ENCODE measurements at places on chromosomes 5 and 9. TPM values are rescaled to one million over a fixed set of nuclear protein-coding genes. Genes with fewer than 3 reads are reported as not detected.

GRCh38 chr5:124104344-124104743 is 592.4 kb downstream of the CSNK1G3 start:
- DNase-seq: no peak

DNA sequence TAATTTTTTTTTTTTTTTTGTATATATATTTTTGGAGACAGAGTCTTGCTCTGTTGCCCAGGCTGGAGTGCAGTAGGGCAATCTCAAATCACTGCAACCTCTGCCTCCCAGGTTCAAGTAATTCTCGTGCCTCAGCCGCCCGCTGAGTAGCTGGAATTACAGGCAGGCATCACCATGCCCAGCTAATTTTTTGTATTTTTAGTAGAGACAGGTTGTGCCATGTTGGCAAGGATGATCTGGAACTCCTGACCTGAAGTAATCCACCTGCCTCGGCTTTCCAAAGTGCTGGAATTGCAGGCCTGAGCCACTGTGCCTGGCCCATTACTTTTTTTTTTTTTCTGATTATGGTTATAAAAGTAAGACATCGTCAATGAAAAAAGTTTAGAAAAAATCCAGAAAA is 84.0 kb upstream of the LMNB1 start:
- no peak for DNase-seq

DNA sequence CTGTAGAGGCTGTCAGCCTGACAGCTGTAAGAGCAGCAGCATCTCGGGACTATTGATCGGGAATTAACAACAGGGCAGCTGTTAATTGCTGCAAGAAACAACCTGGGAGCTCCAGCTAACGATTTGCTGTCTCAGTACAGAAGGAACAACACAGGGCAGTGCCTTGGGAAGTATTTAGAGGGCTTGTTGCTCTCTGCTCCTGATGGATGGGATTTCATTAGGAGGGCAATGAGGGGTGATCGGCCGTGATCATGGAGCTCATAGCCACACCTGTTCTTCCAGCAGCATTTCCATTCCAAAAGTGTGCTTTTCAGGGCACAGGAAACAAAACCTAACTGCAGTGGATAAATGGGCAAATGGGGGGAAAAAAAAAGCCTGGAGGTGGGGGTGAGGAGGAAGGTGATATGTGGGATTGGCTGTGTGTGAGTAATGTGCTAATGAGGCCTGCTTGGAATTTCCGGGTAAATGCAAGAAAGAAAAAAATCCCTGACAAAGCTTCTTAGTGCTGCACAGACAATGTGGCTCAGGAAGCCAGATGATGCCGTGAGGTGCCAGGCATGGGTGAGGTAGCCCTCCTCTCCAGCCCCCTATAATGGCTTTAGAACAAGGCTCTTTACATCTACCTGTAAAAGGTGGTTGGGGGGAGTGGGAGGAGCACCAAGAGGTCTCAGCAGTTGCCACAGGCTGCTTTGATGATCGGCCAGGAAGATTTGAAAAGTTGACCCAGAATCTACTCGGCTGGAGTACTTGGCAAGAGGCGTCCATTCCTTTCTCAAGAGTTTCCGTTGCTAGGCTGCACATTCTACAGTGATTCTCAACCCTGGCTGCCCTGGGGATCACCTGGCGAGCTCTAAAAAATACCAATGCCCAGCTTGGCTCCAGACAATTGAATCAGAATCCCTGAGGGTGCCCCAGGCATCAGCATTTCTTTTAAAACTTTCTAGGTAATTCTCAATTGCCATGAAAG is 139.5 kb upstream of the KLF9 start:
- DNase-seq: no peak

GRCh38 chr9:111904891-111905291 is 8.3 kb downstream of the UGCG start:
- DNase-seq: no peak

DNA sequence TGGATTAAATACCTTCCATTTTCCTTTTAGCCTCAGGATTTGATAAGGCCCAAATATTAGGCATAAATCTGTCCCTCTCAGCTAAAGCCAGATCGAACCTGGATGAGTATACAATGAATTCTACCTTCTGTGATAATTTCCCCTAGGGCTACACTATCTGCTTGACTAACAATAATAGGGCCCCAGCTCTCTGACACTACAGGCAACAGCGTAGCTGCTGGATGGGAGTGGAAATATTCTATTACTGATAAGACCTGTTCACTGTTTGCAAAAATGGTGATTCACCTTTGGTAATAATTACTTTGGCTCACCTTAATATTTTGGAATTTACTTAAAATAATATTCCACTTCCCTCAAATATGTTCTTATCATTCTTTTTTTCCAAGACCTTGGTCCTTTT is 644.2 kb upstream of the SEMA6A start:
- no peak for DNase-seq

DNA sequence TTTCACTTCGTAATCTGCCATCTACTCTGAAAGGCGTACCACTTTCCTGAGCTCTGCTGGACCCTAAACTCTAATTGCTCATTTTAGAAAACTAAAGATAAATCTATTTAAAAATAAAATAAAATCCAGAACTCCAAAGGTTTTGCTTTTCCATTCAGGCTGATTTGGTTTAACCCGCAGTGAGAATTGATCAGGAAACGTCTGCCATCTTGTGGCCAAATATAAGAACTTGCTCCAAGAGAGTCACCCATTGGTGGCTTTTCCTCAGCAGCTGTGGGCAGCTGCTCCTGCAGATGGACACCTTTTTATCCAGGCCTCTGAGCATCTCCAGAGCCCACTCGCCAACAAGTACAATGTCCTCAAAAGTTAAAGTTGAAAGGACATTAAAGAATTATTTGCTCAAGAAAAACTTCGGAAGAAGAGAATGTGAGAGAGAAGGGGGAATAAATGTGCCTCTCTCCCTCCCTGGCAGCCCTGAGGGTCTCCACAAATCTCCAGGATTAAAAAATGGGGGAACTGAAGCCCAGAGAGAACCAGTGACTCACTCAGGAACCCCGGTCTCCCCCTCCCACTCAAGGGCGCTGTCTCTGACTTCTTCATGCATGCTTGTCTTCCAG is 4.1 kb downstream of the SAXO1 start:
- no peak for DNase-seq

GRCh38 chr5:72276219-72276752 is 43.8 kb downstream of the MRPS27 start:
- DNase-seq: no peak

DNA sequence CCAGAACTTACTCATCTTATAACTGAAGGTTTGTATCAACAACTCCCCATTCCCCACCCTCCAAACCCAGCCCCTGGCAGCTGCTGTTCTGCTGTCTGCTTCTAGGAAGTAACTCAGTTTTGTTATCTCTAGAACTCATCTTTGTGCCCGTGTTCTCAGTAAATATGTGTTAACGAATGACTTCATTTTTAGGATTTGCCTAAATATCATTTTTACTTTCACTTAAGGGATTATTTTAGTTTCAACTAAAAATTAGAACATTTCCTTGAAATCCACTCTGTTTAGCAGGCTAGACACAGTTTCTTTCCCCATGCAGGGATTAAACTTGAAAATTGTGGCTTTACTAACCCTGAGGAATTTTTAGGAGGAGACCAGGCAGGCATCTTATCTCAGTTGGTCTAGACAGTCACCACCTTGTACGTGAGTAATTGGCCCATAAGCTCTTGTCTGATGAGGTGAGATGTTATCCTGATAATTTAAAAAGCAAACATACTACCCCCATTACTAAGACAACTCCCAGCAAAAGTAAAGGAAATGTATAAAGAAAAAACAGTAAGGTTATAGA is 68.2 kb upstream of the TNFAIP8 start:
- peak; percentile 41 for DNase-seq

DNA sequence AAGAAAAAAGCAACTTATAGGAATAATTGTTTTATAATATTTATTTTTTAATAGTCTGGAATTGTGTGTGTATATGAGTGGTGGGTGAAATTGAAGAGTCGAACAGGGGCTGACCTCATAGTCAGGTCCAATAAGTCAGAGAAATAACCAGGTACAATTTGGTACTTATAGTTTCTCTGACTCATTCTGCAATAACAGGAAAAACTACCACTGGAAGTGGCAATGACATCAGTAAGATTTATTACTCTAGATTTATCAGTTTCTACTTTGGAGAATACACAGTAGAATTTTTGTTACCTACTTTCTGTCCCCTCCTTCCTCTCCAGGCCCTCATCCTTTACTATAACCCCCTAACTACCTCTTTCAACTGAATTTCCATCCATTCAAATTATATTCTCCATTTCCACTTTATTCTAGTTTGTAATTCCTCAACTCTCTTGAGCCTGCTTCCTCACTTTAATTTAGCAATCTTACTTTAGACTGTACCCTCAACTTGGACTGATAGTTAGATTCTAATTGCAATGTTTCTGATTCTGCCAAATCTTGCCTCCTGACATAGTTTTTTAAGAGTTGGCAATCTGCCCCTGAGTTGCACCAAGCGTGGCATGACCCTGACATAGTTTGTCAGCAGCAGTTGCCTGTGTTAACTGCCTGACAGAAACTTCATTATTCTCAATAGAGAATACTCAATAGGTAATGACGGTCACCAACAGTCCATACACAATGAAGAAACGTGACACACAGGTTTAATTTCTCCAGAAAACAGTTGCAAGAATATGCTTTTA is 475.3 kb upstream of the RIOK2 start:
- DNase-seq: no peak

- no peak for DNase-seq
Observed at GRCh38 chr5:134227259-134227658, 1.4 kb upstream of the PPP2CA start.

GRCh38 chr5:57445006-57445704 is 37.5 kb downstream of the ACTBL2 start:
- no peak for DNase-seq

- DNase-seq: no peak
Observed at GRCh38 chr5:124949862-124950261, 203.4 kb upstream of the ZNF608 start.

DNA sequence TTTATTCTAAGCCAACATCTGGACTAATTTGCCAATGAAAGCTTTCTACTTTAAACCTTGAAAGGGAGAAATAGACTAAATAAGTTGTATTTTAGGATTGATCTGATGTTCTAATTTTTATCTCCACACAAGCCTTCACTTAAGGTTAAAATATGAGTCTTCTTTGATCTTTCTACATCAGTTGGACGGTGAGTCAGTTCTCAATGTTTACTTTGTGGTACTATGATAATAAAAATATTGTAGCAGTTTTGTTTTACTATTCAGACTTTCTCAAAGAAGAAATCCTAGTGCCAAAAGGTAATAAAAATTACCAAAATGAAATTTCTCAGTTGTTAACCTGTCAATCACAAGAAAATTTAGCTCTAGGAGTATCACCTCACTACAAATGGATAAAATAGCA is 203.5 kb upstream of the RGMB start:
- no peak for DNase-seq

GRCh38 chr9:16246785-16247184 is 623.7 kb downstream of the BNC2 start:
- DNase-seq: no peak

DNA sequence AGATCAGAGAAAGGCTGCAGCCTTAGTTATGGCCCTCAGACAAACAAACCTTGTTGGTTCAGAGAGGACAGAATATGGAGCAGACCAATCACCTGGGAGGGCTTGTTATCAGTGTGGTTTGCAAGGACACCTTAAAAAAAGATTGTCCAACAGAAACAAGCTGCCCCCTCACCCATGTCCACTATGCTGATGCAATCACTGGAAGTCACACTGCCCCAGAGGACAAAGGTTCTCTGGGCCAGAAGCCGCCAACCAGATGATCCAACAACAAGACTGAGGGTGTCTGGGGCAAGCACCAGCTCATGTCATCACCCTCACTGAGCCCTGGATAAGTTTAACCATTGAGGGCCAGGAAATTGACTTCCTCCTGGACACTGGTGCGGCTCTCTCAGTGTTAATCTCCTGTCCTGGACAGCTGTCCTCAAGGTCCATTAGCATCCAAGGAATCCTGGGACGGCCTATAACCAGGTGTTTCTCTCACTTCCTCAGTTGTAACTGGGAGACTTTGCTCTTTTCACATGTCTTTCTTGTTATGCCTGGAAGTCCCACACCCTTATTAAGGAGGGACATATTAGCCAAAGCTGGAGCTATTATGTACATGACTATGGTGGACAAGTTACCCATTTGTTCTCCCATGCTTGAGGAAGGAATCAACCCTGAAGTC is 36.9 kb upstream of the TBCA start:
- DNase-seq: no peak

DNA sequence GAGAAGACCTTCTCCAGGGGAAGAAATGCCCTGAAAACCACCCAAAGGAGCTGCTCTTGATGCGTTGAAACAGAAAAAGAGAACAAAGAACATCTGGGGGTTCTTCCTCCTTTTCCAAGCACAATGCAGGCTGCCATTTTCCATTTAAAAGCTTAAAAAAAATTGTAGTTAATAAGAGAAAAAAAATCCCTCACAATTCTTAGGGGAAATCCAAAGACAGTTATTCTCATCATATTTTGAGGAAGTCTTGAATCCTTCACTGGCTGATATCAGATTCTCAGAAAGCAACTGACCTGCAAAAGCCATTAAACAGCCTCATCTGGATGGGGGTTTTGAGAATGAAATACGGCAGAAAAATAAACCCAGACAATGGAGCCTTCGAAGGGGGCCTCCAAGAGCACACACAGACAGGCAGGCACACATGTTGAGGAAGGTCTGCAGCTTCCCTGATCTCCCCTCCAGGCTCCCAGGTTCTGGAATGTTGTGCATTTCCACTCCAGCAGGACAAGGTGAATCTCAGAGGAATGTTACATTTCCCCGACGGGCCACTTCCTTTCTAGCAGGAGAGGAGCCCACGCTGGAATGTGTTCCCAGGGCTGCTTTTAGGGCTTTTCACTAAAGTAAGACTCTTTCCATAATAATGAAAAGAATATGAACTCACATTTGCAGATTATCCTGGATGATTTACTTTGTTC is 159.4 kb upstream of the S1PR3 start:
- no peak for DNase-seq

- DNase-seq: no peak
Observed at GRCh38 chr5:71384706-71385105, 70.7 kb upstream of the BDP1 start.

DNA sequence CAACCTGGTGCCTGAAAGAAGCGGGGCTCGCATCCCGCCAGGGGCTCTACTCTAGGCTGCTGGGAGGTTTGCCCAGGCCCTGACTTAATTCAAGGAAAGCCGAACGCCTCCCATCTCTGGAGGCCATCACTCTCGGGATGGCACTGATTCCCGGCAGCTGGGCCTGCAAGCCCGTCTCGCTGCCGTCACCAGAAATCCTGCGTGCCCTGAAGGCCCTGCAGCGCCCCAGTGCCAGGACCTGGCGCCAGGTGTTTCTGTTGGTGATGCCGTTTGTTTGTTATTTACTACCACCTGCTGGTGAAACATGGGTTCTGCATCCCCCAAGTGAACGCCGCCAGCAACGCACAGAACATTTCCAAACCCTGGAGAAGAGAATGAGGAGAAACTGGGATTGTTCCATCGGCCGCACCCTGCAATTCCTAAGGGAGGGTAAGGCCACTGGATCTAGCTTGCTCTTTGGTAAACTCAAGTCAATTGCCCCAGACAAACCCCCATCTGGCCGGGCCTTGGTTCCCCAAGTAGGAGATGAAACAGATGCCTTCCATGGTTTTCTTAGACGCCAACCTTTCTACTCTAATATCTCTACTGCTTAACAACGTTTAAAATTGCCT is 77.9 kb downstream of the AK8 start:
- DNase-seq: peak; percentile 64

LCN2 gene
- total RNA-seq: not detected

ACTL7A gene
- not detected for total RNA-seq

IFNA2 gene
- not detected for total RNA-seq

LCN10 gene
- total RNA-seq: 1.2 TPM

SHISAL2B gene
- total RNA-seq: not detected

G3BP1 gene
- total RNA-seq: 377 TPM

PPP2R2B gene
- 2.3 TPM for total RNA-seq
